ENCODE measurements at places on chromosomes 3 and 15.

DNA sequence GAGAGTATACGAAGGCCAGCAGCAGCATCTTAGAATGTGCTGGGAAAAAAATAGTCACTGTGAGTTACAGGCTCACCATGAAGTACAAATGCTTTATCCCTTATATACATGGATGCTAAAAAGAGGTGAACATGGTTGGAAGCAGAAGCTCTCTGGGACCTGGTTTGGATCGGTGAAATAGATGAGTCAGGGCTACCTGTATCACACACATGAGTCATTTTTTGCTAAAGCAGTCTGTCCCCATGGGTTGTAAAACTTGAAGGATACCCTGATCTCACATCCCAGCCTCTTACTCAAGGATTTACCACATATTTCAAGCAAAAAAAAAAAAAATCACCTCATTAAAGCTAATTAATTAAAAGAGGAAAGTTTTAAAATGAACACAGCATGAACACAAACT is 6.9 kb upstream of the SERPINI2 start:
- no peak for DNase-seq

- no peak for DNase-seq
These were observed 348.0 kb upstream of the DPPA4 start for GRCh38 chr3:109685084-109686079.

GRCh38 chr3:77506384-77506783 is 466.5 kb downstream of the ROBO2 start:
- no peak for DNase-seq

- DNase-seq = no peak
These were observed 62.9 kb upstream of the NR2E3 start for GRCh38 chr15:71747128-71748083.

DNA sequence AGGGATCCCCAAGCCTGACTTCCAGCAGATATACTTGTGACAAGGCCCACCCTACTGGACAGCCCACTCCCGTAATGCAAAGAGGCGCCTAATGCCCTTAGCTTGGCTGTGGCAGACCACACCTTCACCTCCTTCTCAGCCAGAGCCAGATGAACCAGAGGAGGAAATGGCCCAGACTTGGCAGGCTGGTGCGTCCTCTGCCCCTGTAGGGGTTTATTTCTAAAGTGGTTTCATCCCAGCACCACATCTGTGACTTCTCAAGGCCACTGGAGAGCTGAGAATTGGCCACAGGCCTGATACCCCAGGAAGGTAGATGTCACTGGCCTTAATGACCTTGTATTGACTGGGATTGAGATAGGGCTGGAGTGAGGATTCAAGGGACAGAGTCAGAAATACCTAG is 29.5 kb downstream of the BOC start:
- DNase-seq = no peak

DNA sequence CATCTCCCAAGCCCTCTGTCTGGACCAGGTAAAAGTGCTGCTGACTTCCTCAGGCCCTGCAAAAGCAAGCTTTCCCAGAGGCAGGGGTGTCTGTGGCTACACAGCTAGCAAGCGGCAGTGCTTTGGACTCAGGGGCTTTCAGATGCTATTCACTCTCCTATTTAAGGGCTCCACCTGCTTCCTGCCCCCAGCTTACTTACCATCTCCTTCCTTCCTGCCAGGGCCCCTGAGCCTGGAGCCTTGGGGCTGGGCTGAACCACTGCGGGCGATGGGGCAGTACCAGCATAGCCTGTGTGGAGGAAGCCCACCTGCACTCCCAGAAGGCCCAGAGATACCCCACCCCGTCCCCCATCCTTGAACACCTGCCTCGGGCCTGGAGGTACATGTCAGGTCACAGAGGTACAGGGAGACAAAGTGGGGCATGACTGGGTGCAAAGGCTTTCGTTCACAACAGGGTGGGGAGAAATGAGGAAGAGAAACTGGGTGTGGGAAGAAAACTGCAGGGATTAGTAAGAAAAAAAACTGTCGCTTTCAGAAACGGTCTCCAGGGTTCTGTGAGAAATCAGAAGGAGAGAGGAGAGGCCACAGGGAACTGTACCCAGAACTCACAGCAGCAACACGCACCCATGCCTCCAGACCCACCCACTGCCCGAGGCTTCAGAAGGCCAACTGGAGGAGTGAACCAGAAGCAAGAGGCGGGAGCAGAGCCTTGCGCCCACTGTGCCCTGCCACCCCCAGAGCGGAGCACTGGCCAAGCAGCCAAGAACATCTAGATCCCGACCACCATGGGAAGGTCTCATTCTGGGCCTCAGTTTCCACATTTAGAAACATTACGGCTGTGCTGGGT is 49.5 kb downstream of the CCDC12 start:
- peak; percentile 87 for DNase-seq

GRCh38 chr3:175478301-175478700 is 619.2 kb downstream of the NAALADL2 start:
- no peak for DNase-seq

DNA sequence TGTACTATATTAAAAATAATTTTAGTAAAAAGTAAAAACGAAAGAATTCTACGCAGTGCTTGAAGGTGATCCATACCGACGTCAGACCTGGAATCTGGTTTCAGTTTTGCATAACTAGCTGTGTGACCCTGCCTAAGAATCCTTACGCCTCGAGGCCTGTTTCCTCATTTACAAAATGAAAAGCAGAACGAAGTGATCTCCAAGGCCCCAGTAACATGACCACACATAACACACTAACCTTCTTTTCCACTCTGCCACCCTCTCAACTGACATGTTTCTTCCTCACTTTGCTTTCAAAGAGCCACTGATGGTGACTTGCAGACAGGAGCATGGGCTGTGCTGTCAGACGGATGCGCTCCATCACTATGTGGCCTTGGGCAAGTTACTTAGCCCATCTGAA is 4.8 kb downstream of the MESD start:
- DNase-seq = no peak

GRCh38 chr3:66093981-66094380 is 55.3 kb upstream of the MAGI1 start:
- no peak for DNase-seq

DNA sequence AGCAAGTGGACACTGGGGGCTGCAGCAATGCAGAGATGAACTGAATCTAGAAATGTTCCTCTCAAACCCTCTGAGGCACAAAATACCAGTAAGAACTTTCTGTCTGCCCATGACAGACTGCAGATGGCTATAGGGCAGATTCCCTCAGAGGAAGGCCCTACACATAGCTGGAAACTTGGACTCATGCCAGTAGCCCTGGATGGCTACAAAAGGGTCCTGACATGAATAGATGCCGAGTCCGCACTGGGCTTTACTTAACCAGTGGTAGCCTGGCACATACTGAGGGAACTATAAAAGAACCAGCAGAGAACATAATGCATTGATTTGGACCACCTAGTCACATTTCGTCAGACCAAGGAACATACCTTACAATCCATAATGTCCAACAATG is 66.7 kb downstream of the C3orf80 start:
- DNase-seq = no peak

GRCh38 chr15:96135166-96136093 is 195.1 kb upstream of the NR2F2 start:
- DNase-seq = no peak

DNA sequence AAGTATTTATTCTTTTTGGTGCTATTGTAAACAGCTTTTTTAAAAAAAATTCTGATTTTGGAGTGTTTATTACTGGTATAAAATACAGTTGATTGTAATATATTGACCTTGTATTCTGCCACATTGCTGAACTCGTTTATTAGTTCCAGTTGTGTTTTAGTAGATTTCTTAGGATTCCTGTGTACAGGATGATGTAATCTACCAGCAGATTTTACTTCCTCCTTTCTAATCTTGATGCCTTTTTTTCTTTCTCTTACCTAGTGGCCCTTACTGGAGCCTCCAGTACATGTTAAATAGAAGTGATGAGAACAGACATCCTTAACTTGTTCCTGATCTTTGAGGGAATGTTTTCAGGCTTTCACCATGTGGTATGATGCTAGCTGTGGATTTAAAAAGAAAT is 70.4 kb upstream of the KY start:
- DNase-seq = no peak

DNA sequence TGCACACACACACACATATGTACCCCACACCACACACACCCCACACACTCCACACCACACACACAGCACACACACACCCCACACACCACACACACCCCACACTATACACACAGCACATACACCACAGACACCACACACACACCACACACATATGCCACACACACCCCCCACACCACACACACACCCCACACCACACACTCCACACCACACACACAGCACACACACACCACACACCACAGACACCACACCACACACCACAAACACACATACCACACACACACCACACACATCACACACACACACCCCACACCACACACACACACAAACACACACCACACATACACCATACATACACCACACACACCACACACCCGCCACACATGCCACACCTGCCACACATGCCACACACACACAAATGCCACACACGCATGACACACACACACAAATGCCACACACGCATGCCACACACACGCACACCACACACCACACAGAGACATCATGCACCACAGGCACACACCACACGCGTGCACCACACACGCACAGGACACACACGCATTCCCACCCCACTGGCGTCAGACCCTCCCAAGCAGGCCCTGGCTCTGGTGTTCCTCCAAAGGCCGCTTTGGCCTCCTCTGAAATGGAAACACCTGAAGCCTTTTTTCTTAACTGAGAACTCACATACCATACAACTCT is 15.7 kb downstream of the CHST13 start:
- DNase-seq = no peak

DNA sequence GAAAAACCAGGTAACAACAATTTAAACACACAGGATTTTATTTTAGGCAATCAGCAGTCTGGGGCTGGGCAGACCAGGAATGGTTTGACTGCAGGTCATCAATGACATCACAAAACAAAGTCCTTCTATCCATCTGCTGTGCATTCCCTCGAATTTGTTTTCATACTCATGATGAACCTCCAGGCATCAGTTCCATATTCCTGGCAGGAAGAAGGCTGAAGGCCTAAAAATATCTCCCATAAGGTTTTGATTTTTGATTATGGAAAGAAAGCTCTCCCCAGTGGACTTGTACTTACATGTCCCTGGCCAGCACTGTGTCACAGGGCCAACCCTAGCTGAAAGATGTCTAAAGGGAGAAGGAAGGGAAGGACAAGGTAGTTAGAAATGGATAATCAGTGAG is 107.4 kb downstream of the PEAK1 start:
- no peak for DNase-seq

DNA sequence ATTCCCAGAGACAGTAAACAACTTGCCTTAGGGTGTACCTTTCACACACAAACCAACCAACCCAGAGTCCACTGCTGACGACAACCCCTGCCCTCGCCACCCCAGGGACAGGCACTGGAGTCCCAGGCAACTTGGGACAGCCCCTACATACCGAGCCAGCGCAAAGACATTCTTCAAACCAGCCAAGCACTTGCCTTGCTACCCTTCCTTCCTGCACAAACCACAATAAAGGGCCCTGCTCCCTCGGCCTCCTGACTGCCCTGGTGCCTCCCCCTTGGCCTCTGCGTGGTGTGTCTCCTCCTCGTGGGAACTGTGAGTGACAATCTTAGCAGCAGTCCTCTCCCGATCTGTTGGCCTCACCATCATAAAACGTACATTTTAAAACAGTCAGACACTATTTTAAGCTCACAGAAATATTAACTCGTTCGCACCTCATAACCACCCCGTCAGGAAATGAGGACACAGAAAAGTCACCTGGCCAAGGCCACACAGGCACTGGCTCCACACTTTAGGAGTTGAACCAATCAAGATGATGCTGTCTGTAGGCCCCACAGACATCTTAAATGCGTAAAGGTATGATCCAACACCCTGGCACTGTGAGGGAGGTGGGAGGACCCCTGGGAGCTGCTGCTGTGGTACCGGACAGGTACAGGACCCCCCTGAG is 113.8 kb downstream of the ADCY5 start:
- no peak for DNase-seq

DNA sequence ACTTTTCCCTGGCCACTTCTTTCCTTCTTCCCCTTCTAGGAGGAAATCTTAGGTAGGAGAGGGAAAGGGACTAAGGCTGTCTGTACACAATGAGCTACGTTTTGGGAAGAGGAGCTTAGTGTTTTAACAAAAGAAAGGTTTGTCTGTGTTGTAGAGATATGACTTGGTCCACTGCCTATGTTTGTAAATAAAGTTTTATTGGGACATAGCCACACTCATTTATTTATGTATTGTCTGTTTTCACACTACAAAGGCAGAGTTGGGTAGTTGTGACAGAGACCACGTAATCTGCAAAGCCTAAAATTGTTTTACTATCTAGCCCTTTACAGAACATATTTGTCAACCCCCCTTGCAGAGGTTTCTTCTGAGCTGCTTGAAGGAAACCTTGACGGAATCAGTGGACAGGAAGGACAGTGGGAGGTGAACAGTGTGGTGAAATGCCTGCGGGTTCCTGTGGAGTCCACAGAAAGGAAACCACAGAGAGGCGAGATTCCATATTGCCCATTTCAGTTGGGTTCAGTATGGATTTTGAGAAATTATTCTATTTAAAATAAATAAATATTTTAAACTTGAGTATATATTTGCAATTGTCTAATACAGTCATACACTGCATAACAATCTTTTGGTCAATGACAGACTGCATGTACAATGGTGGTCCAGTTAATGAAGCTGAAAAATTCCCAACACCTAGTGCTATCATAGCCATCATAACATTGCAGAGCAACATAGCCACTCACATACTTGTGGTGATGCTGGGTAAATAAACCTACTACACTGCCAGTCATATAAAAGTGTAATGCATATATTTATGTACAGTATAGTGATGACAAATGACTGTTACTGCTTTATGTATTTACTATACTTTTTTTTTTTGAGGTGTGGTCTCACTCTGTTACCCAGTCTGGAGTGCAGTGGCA is 157.9 kb upstream of the NUDT16 start:
- no peak for DNase-seq

DNA sequence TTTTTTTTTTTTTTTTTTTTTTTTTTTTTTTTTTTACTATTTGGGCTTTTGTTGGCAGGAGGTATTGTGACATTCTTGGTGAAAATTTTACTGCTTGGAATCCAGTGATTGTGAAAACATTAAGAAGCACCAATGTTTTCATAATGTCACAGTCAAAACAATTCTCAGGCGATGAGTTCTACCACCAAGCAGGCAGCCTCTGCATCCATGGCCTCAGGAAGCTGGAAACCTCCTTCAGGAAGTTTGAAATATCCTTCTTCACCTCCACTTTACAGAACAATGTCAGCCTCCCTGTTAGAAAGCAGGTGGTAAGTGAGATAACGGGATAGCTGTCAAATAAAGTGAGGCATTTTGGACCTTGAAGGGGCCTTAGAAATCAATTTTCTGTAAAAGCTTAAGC is 98.3 kb downstream of the MEX3B start:
- no peak for DNase-seq

DNA sequence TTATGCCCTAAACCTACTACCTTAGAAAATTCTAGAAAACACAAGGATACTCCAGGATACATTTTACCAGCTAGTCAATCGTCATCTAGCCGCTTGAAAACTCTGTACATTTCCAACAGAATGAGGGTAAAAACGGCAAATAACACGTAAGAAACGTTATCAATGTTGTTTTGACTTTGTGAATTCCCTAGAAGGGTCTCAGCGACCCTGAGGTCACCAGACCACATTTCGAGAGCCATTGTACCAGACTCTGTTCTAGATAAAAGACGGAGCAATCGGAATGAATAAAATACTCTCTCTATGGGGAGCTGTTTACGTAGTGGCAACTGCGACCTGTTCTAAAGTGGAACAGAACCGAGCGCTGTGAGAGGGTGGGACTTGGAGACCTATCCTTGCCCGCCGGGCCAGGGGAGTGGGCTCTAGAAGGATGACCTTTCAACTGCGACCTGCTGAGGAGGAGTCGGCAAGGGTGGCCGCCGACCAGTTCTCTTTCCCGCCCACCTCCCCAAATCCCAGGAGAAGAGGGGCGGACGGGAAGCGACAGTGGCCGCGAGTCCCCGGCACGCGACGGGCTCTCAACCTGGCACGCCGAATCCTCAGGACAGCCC is 778 bp upstream of the AP4E1 start:
- peak; percentile 41 for DNase-seq
